ENCODE measurements at places on chromosomes 3 and 15. TPM values are rescaled to one million over a fixed set of nuclear protein-coding genes. Genes with fewer than 3 reads are reported as not detected.

- peak overlapping the region; percentile 50 for H3K4me3 ChIP-seq
- H3K36me3 ChIP-seq: peaks cover 41% of the 10 kb centered on the region
- DNase-seq: peak; percentile 63
These were observed 12.9 kb downstream of the PCYT1A start for GRCh38 chr3:196274585-196274984.

DNA sequence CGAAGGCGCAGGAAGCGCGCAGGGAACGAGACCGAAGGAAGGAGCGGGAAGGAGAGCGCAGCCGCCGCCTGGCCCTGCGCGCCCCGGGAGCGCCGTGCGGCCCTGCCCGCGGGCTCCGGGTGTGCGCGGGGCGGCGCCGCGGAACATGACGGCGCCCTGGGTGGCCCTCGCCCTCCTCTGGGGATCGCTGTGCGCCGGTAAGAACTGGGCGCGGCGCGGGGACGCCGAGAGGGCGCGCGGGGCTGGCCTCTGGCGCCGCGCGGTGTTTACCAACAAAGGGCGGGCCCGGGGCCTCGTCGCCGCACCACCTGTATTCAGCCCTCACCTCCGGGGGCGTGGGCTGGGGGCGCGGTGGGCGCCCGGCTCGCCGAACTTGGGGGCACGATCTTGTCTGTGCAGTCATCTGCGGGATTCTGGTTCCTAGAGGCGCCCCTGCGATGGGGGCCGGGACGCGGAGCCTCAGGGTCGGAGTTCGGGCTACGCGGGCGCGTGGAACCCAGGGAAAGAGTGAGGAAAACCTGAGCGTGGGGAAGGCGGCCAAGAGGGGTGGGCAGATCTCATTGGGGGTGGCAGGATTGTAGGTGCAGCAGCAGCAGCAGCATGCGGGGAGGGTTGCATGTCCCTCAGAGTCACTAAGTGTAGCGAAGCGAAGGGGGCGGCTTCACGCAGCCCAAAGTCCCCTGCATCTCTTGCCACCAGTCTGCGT, 641 bp downstream of the ACVR2B start:
- no peaks in the 10 kb centered on the region for H3K27me3 ChIP-seq
- H3K36me3 ChIP-seq: peaks cover 3% of the 10 kb centered on the region
- peaks cover 15% of the 10 kb centered on the region for H3K4me1 ChIP-seq
- H3K4me3 ChIP-seq: peak overlapping the region; percentile 97

DNA sequence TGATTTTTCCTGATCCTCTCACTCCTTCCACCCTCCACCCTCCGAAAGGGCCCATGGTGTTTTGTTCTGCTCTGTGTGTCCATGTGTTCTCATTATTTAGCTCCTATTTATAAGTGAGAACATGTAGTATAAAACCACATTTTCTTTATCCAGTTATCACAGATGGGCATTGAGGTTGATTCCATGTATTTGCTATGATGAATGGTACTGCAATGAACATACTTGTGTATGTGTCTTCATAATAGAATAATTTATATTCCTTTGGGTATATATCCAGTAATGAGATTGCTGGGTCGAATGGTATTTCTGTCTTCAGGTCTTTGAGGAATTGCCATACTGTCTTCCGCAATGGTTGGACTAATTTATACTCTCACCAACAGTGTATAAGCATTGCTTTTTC, 126.0 kb downstream of the IMPG2 start:
- DNase-seq: no peak
- no peaks in the 10 kb centered on the region for H3K36me3 ChIP-seq
- no peak overlapping the region for H3K4me3 ChIP-seq
- H3K27me3 ChIP-seq: peaks cover 8% of the 10 kb centered on the region
- no peak overlapping the region for H3K27ac ChIP-seq

DNA sequence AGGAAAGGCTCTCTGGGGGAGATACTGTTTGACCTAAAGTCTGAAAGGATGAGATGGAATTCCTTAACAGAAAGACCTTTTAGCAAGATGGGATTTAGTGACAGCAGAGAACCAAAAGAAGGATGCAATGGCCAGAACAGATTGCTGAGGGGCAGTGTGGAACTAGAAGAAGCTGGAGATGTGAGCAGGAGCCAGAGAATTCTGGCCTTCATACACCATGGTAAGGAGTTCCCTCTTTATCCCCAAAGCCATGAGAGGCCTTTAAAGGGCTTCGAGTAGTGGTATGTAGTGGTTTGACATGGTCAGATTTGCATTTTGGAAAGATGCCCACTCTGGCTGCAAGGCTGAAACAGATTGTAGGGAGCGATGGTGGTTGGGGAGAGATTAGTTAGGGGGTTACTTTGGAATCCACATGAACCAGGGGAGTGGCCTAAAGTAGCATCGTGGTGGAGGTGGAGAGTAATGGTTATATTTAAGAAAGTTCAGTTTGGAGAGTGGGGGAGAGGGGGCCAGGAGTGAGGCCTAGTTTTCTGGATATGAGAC, 34.0 kb upstream of the NPHP3 start:
- H3K27me3 ChIP-seq: peaks cover 9% of the 10 kb centered on the region
- DNase-seq: no peak
- H3K27ac ChIP-seq: no peak overlapping the region
- no peak overlapping the region for H3K4me3 ChIP-seq
- peaks cover 5% of the 10 kb centered on the region for H3K4me1 ChIP-seq

- DNase-seq: no peak
- no peaks in the 10 kb centered on the region for H3K27me3 ChIP-seq
- H3K4me3 ChIP-seq: no peak overlapping the region
- no peak overlapping the region for H3K27ac ChIP-seq
- H3K4me1 ChIP-seq: peaks cover 24% of the 10 kb centered on the region
- peaks cover 10% of the 10 kb centered on the region for H3K36me3 ChIP-seq
These were observed 3.3 kb upstream of the RAB8B start for GRCh38 chr15:63186065-63186464.

- no peak overlapping the region for H3K27ac ChIP-seq
- no peaks in the 10 kb centered on the region for H3K36me3 ChIP-seq
- DNase-seq: no peak
- H3K4me3 ChIP-seq: no peak overlapping the region
- H3K4me1 ChIP-seq: no peaks in the 10 kb centered on the region
These were observed 102.8 kb upstream of the CHL1 start for GRCh38 chr3:93746-94145.

DNA sequence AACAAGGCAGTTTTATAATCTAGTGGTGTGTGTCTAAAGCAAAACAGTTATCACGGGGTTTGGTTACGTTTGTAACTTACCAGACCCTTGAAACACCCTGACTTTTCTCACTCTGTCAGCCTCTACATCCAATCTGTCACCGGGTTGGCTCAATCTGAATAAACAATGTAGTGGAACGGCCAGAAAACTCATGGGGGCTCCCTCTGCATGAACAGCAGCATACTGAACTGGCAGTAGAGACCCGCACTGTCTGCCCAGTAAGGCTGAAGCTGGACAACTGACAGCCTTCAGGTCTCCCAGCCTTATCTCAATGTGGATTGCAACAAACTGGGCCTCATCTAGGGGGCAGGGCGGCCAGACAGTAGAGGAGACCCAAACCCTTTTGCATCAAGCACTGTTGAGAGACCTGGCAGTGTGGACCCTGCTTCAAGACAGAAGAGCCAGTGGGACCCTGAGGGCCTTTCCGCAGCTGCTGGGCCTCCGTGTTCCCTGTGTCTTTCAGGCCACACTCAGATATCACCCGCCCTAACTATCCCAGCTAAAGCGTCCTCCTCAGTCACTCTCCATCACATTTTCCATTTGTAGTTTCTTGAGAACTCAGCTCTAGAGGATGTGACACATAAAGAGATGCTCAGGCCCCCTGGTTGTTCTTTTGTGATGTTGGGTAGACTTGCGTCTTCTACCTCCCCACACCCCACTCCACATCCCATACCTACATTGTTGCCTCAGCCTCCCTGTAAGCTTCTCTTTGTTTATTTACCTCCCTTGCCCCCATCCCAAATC, 181.2 kb upstream of the NR2E3 start:
- no peak overlapping the region for H3K4me3 ChIP-seq
- H3K27me3 ChIP-seq: peaks cover 14% of the 10 kb centered on the region
- H3K36me3 ChIP-seq: no peaks in the 10 kb centered on the region
- H3K27ac ChIP-seq: no peak overlapping the region
- no peaks in the 10 kb centered on the region for H3K4me1 ChIP-seq

DNA sequence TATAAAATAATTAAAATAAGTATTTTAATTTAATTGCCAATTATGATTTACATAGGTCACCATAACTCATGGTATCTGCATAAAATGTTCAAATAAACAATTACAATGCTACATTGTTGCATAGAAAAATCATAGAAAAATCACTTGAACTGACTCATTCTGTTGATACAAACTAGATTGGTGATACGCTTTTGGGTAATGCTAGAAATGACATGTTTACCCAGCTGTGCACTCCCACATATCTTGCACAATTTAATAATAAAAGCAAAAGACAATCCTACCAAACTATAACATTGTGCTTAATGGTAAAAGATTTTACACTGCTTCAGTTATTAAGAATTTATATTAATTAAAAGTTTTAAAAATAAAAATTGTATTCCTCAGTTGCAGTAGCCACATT, 45.8 kb upstream of the FBXL22 start:
- no peaks in the 10 kb centered on the region for H3K27me3 ChIP-seq
- peaks cover 49% of the 10 kb centered on the region for H3K4me1 ChIP-seq
- no peak overlapping the region for H3K4me3 ChIP-seq
- DNase-seq: no peak

GRCh38 chr15:72564091-72564490, 90.0 kb downstream of the ARIH1 start:
- no peak overlapping the region for H3K4me3 ChIP-seq
- H3K27me3 ChIP-seq: no peaks in the 10 kb centered on the region
- no peak overlapping the region for H3K27ac ChIP-seq
- H3K4me1 ChIP-seq: peaks cover 14% of the 10 kb centered on the region
- no peak for DNase-seq
- H3K36me3 ChIP-seq: peaks cover 26% of the 10 kb centered on the region

DNA sequence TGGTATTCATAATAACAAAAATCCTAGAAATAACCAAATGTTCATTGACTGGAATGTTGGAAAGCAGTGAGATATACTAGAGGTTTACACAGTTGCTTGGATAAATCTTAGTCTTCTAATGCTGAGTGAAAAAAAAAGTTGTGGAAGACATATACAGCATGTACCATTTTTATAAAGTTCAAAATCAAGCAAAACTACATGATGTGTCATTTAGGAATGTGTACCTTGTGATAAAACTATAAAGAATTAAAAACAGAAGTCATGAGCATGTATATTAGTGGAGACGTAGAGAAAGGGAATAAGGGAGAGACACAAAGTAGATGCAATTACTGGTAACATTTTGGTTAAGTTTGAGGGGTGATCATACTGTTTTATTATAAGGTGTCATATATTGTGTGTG, 45.2 kb downstream of the FBXL2 start:
- no peaks in the 10 kb centered on the region for H3K36me3 ChIP-seq
- no peak overlapping the region for H3K27ac ChIP-seq
- no peak for DNase-seq
- H3K4me3 ChIP-seq: no peak overlapping the region
- no peaks in the 10 kb centered on the region for H3K4me1 ChIP-seq
- H3K27me3 ChIP-seq: peaks cover 24% of the 10 kb centered on the region

DNA sequence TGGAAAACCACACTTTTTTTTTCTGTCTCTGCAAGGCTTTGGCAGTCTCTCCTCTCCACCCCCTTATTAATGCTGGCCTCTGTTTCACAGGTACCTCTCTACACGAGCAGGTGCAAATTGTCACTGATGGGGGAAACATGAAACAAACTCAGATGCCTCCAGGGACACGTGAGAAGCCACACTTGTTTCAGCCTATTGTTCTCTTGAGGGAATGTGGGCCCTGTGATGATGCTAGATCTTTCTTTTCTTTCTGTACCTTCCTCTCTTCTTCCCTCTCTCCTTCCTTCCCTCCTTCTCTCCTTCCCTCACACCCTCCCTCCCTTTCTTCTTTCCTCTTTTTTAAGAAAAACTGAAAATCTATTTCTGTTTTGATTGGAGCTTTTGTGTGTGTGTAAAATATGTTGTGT, 5.7 kb upstream of the BLM start:
- H3K4me1 ChIP-seq: peaks cover 21% of the 10 kb centered on the region
- H3K36me3 ChIP-seq: peaks cover 2% of the 10 kb centered on the region
- no peak overlapping the region for H3K27ac ChIP-seq
- H3K27me3 ChIP-seq: no peaks in the 10 kb centered on the region

- DNase-seq: no peak
- no peak overlapping the region for H3K27ac ChIP-seq
- no peaks in the 10 kb centered on the region for H3K36me3 ChIP-seq
These were observed 518.8 kb upstream of the ZNF385D start for GRCh38 chr3:22269831-22270230.

- H3K27me3 ChIP-seq: peaks cover 16% of the 10 kb centered on the region
- no peak overlapping the region for H3K4me3 ChIP-seq
- H3K36me3 ChIP-seq: no peaks in the 10 kb centered on the region
These were observed 156.6 kb downstream of the MEIS2 start for GRCh38 chr15:36943508-36944361.

GRCh38 chr3:23819599-23820360, 14.0 kb downstream of the UBE2E1 start:
- H3K36me3 ChIP-seq: peaks cover 28% of the 10 kb centered on the region
- no peak overlapping the region for H3K4me3 ChIP-seq
- no peaks in the 10 kb centered on the region for H3K27me3 ChIP-seq
- no peak overlapping the region for H3K27ac ChIP-seq
- no peak for DNase-seq

DNA sequence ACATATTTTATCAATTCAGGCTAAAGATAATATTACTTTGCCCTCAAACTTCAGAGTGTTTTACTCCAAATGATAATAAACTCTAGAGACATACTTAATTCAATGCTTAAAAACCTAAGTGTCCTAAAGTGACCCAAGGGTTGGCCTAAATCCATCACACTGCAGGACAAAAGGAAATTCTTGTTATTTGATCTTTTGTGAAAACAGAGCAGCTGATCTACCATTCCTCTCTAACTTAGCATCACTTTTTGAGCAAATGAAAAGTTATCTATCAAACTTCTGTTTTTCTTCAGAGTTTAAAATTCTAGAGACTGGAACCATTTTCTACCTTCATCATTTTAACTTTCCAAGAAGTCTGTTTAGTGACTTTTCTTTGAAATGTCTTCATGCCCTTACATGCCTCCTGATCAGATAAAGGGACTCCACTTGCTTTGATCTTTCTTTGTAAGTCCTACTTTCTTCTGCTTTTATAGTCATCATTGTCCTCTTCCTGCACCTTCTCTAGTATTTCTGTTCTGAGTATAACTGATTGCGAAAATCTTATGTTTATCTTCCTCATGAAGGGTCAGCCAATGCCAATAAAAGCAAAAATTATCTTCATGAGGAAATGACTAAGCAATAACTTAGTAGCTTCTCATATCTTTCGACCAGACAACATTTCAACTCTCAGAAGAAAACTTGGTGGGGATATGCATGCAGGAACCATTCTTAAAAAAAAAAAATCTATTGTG, 378.7 kb upstream of the TGFBR2 start:
- no peak overlapping the region for H3K4me3 ChIP-seq
- no peaks in the 10 kb centered on the region for H3K27me3 ChIP-seq
- H3K27ac ChIP-seq: peak overlapping the region; percentile 65
- H3K36me3 ChIP-seq: peaks cover 10% of the 10 kb centered on the region
- no peak for DNase-seq
- peaks cover 17% of the 10 kb centered on the region for H3K4me1 ChIP-seq

The MSL2 gene
- 44.1 TPM for total RNA-seq

The SH3GL3 gene
- total RNA-seq: not detected

The MAGI1 gene
- 0.16 TPM for total RNA-seq

The GCSAM gene
- 8.5 TPM for total RNA-seq

The SLC26A6 gene
- total RNA-seq: 18.4 TPM

The ADCY5 gene
- total RNA-seq: not detected

The PSMD6 gene
- 130 TPM for total RNA-seq

The CCR3 gene
- total RNA-seq: not detected

The IGF1R gene
- 18.9 TPM for total RNA-seq

The C3orf20 gene
- not detected for total RNA-seq

The GNAT1 gene
- 0.12 TPM for total RNA-seq

The B4GALT4 gene
- 14.2 TPM for total RNA-seq

The BCHE gene
- not detected for total RNA-seq

The SOX14 gene
- not detected for total RNA-seq

Data from activated naive CD8-positive, alpha-beta T cell treated with anti-CD3 and anti-CD28 coated beads for 36 hours (primary cell).